ENCODE measurements at places on chromosomes 1 and 21.

GRCh38 chr1:25819491-25820246, at the start of gene MTFR1L:
TSS of gene MTFR1L (plus strand) at chr1:25819954. CDS start at chr1:25823105, 3,151 bp downstream.
- peak; percentile 93 for DNase-seq

DNA sequence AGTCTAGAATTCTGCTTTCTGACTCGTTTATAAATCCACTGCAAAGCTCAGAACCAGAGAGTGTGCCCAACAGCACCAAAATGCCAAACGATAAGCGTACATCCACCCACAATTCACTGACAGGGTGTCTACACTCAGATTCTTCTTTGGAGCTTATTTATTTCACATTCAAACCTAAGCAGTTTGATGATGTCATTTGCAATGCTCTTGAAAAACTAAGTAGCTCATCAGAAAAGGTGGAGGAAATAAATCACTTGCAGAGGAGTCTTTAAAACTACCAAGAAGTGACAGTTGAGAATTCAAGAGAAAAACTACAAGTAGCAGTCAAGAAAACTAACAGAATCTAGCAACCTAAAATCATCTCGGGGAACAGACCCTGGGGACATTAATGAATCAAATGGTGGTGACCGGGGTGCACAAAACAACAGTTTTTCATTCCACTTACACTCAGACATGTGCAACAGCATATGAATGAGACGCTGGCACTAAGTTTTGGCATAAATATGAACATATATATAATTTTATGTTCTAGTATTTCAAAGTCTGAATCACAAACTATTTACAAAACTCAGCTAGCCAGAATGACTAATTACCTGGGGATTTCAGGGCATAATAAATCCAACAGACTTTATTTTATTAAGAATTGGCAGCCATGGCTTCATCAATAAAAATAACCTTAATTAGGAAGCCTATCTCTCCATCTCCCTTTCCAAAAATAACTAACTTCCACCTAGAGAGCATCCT, 119.4 kb downstream of the SIPA1L2 start:
- no peak for DNase-seq

DNA sequence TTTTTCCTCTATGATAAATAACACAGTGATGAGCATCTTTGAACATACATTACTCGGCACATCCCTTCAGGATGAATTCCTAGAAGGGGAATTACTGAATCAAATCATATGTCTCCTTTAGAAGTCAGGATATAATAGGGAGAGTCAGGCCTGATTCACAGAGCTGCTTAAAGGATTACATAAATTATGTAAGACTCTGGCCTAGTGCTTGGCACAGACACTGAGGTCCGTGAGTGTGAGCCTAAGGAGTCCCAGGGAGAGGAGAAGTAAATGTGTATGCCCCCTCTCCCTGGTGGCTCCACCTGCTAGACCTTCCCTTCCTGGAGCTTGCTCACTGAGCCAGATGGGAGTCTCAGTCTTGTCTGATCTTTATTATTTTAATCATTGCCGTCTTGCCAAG, 8.6 kb upstream of the FOXE3 start:
- no peak for DNase-seq

GRCh38 chr1:203040513-203041275, 14.4 kb downstream of the PPFIA4 start:
- DNase-seq = no peak

GRCh38 chr1:13494712-13495111, 19.1 kb downstream of the LRRC38 start:
- no peak for DNase-seq

- DNase-seq = peak; percentile 64
These were observed 759 bp downstream of the AHCTF1 start for GRCh38 chr1:246930830-246931548.

- no peak for DNase-seq
These were observed 77.8 kb upstream of the PRMT6 start for GRCh38 chr1:106978477-106979322.

- DNase-seq = no peak
These were observed 33.1 kb downstream of the NDC1 start for GRCh38 chr1:53804791-53805505.

DNA sequence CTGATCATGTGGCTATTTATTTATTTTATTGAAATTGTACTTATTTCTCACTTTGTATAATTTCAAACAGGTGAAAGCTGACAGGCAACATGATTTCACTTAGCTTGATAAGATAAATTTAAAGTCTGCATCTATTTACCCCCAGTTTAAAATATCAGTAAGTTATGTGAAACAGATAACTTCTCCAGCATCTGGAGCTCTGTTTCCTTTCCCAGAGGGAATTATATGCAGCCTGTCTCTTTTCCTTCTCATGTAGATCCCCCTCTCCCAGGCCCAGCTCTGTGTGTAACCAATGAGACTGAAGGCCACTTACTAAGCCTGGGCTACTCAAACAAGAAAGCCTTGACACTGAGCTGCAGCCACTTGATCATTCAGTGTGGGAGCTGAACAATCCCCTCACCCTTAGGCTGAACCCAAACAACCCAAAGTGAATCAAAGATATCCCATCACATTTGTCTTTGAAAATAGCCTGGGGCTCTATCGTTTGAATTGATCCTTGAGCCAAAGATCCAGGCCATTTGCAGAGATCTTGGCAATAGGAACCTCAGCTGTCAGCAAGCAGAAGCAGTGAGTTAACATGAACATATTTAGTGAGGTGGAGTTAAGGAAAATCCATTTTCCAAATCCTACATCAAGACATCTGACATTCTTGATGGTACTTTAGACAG, 383.9 kb downstream of the TGFB2 start:
- no peak for DNase-seq

Measured in CD4-positive, alpha-beta T cell treated with Interleukin-21 for 1 hour (primary cell).